ENCODE measurements at places on chromosomes 5 and 9.
A peak's percentile ranks its signal among the peaks of the same experiment; 100 is the strongest.

- DNase-seq = no peak
These were observed 65.9 kb downstream of the RGS3 start for GRCh38 chr9:113529336-113530009.

DNA sequence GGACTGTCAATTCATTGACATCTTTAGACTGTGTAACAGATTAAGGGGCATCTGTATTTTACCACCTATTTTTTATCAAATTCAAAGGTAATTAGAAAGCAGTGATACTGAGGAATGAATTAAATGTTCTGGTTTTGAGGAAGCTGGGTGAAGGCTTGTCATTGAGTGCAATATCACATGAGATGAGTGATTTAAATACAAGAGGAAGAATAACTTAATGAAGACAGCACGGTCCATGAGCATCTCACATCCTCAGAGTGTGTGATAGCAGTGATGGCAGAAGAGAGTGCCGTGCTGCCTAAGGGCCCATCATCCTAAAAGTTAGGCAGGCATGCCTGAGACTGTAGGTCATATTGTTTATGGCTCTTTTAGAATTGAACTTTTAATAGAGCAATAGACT, 263.3 kb downstream of the MAST4 start:
- DNase-seq = no peak

- peak; percentile 18 for DNase-seq
These were observed 18.6 kb downstream of the CD74 start for GRCh38 chr5:150394131-150394530.

- DNase-seq = no peak
These were observed 322.6 kb upstream of the ACTBL2 start for GRCh38 chr5:57805170-57805569.

DNA sequence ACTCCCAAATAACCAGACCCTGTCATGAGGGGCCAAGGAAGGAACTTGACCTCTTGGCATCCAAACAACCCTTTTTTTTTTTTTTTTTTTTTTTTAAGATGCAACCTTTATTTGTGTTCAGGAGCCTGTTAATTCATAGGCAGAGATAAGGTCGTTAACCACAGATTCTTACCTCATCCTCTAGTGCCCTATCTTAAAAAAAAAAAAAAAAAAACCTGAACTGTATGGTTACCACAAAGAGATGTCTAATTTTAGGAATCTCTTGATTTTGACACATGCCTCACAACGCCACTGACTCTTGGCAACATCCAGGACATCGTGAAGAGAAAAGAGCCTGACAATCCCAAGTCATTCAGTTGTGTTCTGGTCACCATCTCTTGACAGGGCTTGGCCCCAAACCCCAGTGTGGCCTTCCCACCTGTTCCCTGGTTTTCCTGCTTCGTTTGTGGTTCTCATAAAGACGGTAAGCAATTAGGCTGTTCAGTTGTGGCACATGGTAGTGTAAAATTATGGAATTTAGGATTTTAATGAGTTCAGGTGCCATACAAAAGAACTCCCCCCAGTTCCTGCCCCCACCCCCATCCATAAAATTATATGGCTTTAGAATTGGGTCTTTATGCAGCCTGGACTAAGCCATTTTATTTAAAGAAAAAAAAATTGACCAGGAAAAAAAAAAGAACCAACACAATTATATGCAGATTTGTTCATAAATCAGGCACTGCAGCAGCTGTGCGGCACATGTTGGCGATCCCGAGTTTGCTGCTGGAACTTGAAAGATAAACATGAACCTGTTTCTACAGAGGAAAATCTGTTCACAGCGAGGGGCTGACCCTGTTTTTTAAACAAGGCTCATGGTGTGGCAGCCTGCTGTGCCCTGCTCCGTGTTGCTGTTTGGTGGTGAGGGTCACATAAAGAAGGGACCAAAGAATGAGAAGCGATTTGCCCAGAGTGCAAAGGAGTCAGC, 267.8 kb upstream of the CLINT1 start:
- DNase-seq = no peak

DNA sequence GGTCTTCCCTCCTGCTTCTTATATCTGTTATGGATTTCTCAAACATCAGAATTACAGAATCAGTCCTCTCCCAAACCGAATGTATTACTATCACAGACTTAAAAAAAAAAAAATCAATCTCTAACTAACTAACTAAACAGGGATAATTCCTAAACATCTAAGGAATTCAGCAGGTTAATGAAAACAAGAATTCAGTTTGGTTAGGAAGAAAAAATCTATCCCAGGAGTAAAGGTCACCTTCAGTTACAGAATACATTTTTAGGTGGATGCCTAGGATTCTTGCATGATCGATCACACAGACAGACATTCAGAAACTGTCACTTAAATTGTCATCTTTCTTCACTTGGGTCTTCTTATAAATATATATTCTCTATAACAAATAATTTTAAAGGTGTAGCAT, 11.5 kb downstream of the PTAR1 start:
- DNase-seq = peak; percentile 18

DNA sequence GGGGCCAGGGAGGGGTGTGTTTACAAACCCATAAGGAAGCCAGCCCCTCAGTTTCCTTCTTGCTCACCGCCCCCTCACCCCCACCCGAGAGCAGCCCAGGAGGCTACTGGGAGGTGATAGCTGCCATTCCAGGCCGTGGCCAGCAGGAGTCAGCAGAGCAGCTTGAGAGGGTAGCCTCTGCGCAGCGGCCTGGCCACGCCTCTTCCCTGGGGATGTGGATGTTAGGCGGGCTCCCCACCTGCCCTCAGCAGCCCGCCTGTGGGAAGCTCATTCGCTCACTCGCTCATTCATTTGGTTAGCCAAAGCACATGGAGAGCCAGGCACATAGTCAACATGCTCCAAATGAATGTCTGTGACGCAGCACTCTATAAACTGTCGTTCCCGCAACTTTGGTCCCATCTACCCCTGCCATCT, 6.1 kb upstream of the DPM2 start:
- DNase-seq = peak; percentile 86

DNA sequence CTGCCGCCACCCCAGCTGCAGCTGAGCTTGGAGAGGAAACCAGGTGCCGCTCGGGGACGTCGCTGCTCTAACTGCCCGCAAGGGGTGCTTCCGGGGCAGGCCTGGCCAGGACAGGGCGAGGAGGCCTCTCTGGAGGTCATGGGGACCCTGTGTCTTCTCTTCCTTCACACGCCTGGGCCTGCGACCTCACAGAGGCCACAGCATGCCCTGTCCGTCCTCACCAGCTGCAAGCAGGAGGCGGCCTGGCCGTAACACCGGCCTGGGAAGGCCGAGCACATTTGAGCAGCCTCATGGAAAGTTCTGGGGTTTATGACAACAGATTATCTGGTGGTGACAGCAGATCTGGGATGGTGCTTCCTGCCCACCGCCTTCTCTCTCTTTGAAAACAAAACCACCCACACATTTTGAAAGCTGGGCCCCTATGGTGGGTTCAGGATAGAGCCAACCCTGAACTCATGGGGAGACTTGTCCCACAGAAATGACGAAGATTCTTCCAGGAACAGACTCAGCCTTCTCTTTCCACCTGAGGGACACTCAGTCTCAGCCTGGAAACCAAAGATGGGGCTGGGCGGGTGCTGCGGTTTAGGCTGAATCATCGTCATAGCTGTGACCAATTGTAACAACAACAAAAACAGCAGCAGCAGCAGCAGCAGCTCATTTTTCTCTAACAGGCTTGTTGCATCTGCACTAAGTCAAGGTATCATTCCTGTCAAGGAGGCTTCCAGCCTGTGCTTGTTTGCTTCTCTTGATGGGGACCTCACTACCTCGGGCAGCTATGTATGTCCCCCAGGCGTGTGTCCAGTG, 99.6 kb upstream of the RAPGEF1 start:
- DNase-seq = peak; percentile 82

DNA sequence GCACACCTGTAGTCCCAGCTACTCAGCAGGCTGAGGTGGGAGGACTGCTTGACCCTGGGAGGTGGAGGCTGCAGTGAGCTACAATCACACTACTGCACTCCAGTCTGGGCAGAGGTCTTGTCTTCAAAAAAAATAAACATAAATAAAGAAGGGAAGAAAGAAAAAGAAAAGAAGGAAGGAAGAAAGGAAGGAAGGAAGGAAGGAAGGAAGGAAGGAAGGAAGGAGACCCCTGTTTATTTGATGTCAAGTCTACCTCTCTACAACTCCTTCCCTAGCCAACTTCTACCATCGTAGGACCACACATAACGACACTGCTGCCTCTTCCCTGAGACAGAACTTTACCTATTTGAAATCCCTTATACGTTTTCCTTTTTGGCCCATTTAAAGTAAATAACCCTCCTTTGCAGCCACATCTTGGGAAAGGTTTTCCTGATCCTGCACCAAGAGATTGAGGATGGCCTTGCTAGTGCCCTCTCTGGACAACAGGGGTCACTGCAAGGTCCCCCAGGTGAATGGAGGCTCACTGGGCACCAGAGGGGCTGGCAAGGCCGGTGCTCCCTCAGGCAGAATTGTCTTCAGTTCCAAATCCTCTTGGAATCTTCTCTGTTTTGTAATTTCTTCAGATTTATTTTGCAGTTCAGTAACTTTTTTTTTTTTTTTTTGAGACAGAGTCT, 10.5 kb downstream of the RPS14 start:
- peak; percentile 29 for DNase-seq

GRCh38 chr5:113293068-113293974, 141.5 kb downstream of the TSSK1B start:
- peak; percentile 41 for DNase-seq

DNA sequence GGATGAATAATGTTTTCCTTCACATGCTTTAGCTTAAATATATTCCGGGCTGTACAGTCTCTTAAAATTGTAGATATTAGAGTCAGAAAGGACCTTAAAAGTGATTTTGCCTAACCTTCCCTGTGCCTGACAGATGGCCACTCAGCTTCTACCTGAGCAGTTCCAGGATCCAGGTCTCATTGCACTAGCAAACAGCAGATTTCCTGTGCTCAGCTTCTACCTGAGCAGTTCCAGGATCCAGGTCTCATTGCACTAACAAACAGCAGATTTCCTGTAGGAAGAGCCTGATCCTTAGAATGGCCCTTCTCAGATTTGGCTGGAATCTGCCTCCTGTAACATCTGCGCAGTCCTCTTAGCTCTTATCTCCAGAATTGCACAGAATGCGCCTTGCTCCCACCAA, 219.8 kb downstream of the AOPEP start:
- no peak for DNase-seq

- peak; percentile 48 for DNase-seq
These were observed 15.7 kb downstream of the USP20 start for GRCh38 chr9:129850821-129851550.

- peak; percentile 48 for DNase-seq
These were observed 83.3 kb downstream of the ZNF608 start for GRCh38 chr5:124663101-124663506.

GRCh38 chr5:169706758-169707450, 69.8 kb downstream of the DOCK2 start:
- DNase-seq = peak; percentile 63

DNA sequence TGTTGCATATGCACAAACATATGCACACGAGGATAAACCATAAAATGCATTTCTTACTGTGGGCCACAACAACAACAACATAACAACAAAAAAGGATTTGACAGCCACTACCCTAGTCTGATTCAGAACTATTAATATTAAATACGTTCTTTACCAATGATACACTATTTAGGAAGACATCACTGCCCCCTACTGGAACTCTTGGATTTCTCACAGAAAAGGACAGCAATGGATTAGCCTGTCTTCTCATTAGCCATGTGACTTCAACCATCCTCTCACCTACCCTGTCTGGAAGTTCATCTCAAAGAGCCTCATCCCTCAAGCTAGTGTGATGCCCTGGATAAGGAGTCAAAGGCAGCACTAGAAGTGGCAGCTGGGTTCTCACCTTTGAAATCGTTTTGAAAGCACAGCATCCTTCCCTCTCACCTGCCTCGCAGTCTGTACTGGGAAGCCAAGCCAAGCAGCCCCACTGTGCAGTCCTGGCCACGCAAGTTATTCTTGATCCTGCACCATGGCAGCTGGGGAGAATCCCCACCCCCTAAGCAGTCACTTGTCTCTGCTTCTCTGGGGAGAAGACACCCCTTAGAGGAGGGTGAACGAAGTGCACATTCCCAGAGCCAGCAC, 64.6 kb downstream of the SH3TC2 start:
- peak; percentile 85 for DNase-seq

- DNase-seq = no peak
These were observed 137.7 kb downstream of the SYK start for GRCh38 chr9:90939351-90939750.

GRCh38 chr9:105608721-105609598, 51.0 kb downstream of the FKTN start:
- DNase-seq = peak; percentile 82

DNA sequence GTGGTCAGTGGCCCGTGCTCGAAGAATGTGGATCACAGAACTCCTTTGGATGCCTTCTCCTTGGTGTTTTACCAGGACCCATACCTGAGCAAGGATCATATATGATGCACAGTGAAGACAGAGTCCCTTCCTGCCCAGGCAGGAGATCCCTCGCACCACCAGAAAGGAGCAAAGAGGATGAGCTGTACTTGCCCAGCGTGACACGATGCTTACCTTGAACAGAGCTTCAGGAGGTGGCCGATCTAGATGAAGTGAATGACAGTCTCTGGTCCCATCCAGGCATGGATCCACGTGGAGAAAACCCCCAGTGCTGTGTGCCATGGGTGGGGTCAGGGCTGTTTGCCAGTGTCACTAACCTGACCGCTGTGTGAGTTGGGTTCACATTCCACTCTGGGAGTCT, 455.4 kb downstream of the GADD45G start:
- DNase-seq = no peak

DNA sequence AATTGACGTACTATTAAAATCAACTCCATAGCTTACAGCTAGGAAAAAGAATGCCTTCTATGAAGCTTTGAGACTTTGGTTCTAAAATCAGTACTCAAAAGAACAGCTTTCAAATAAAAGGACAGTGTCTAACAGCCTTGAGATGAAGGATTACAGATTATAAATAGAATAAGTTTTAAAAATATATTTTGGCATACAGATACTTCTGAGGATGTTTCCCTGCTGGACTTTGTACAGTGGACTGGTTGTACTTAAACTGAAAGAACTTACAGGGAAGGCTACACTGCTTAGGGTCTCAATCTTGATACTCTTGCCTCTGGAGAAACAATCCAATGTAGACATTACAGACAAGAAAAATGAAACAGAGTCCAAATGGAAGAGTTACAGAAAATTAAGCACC, 452.7 kb downstream of the CETN3 start:
- no peak for DNase-seq

GRCh38 chr9:35163413-35163812, 1.6 kb downstream of the UNC13B start:
- DNase-seq = no peak

DNA sequence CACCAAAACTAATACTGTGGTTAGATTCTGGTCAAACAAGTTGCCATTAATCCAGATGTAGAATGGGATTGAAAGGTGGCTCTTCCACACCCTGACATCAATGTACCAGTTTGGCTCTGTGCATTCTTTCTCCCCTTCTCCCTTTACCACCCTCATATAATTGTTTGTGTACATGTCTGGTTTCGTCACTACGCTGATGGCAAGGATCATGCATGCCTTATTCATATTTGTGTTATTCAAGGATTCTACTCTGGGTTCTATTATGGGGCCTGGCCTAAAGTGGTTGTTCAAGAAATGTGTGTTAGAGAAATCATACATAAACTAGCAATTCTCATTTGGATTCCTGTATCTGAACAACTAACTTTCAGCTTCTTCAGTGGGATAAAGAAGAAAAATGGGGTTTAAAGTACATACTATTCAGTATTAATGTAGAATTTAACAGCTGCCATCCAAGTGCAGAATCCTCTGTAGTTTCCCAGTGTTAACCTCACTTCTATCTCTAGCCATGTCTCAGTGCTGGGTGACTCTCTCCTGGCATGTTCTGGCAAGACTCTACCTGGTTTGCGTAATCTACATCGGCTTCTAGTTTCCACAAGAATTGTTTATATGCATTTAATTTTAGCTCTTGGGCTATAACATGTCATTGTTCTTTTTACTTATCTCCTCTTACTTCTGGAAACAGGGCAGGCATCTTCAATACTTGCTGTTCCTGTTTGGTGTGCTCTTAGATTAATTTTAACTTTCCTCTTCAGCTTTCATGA, 27.9 kb upstream of the CDKN2B start:
- peak; percentile 57 for DNase-seq
